Stimulated activated CD8-positive, alpha-beta memory T cell treated with anti-CD3 and anti-CD28 coated beads, Interleukin-2, amount 100 ng/mL, for 1 hour (primary cell): ENCODE measurements at places on chromosomes 6 and 20.

DNA sequence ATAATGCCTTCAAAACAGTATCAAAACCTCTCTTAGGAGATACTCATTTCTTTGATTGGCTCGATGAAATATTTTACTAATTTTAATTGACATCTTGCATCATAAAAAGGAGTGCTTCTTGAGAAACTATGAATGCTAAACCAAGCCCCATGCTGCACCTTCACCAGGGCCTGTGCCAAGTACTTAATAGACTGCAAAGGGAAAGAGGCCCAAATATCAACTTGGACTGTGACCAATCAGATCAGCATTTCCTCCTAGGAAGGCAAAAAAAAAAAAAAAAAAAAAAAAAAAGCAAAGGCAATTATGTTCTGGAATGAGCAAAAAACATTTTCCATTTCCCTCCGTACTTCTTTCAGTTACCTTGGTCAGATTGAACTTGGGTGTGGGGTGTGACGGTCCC, 253.0 kb upstream of the SOX4 start:
- no peak for DNase-seq

- DNase-seq: no peak
Observed at GRCh38 chr6:170450916-170451761, 102.0 kb downstream of the PSMB1 start.

DNA sequence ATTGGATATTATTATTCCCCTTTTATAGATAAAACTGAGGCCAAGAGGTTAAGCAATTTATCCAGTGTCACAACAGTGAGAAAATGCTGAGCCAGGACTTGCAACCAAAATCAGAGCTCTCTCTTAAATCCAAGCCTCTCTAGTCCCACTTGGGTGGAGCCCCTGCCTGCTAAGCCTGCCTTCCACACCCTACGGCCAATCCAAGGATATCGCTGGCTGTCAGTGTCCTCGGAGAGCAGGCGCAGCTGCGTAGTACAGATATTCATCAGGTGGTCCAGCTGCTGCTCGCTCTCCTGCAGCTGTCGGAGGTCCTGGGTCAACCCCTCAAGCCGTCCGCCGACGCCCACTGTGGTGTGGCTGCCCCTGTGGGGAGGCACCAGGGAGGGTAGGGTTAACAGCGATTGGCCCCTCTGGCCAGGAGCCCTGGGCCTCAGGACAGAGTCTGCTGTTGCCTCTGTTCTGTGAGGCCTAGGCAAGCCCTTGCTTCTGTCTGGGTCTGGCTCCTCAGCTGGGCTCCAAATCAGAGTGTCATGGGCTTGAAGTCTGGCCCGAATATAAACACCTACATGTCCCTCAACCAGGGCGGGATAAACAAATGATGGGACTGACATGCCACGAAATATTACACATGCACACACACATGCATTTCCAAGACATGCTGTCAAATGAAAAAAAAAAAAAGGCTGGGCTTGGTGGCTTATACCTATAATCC, 3.9 kb upstream of the NECAB3 start:
- no peak for DNase-seq

DNA sequence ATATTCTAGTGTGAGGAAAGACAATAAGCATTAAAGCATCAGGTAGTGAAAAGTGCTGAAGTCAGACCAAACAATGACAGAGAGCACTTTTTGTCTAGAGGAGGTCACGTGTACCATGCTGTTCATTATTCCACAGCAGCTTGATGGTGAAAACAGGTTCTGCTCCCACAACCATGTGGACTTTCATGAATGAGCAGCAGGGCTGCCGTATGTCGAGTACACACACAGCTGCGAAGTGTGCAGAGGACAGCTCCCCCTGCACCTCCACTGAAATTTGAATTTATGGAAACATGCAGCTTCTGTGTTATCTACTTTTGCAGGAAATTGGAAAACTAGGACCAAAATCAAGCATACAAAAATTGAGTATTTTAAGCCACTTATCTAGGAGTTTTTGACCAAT, 85.3 kb downstream of the MAP7 start:
- DNase-seq: no peak

- DNase-seq: no peak
Observed at GRCh38 chr20:45301824-45302271, 4.8 kb upstream of the RBPJL start.

GRCh38 chr6:153170511-153170910, 39.4 kb upstream of the RGS17 start:
- DNase-seq: no peak

DNA sequence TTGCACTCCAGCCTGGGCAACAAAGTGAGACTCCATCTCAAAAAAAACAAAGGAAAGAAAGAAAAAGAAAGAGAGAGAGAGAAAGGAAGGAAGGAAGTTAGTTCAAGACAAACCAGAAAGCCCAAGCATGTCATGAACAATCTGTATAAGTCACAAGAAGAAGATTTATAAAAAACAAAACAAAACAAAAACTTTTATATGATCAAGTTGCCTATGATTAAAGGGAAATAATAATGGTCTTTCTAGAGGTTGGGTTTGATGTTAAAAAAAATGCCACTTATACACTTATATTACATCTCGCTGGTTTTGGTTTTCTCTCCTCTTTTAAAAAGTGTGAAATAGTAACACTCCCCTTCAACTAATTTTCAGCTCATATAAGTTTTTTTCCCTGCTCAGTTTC, 146.2 kb upstream of the CARMIL1 start:
- no peak for DNase-seq

GRCh38 chr20:51498765-51499540, 43.6 kb downstream of the NFATC2 start:
- no peak for DNase-seq

GRCh38 chr20:38290829-38291814, 12.8 kb upstream of the BPI start:
- no peak for DNase-seq

- DNase-seq: no peak
Observed at GRCh38 chr6:12030993-12031550, 19.0 kb downstream of the HIVEP1 start.

GRCh38 chr6:1952740-1953360, 292.6 kb downstream of the GMDS start:
- DNase-seq: no peak

GRCh38 chr20:32527052-32527446, 58.1 kb downstream of the NOL4L start:
- DNase-seq: no peak

- DNase-seq: no peak
Observed at GRCh38 chr6:139635401-139636130, 261.1 kb upstream of the CITED2 start.

DNA sequence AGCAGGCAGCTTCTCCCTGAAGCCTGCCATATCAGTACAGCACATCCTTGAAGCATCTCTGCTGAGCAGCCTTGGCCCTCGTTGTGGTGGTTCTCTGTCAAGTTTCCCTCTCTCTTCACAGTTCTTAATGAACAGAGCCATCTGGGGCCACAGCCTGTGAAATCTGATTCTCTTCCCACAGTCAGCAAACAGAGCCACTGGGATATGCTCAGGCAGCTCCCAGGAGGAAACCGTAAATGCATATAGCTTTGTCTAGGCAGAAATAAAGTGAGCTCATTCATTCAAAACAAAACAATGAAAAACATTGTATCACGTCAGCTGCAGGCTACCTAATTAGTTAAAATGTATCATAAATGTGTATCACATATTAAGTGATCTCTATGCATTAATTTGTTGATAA, 80.3 kb downstream of the TBC1D7 start:
- DNase-seq: no peak

GRCh38 chr20:50514750-50515149, 4.6 kb downstream of the PTPN1 start:
- no peak for DNase-seq

- DNase-seq: no peak
Observed at GRCh38 chr6:139919107-139920026, 544.9 kb upstream of the CITED2 start.

GRCh38 chr20:62662422-62662821, 20.1 kb downstream of the SLCO4A1 start:
- no peak for DNase-seq

DNA sequence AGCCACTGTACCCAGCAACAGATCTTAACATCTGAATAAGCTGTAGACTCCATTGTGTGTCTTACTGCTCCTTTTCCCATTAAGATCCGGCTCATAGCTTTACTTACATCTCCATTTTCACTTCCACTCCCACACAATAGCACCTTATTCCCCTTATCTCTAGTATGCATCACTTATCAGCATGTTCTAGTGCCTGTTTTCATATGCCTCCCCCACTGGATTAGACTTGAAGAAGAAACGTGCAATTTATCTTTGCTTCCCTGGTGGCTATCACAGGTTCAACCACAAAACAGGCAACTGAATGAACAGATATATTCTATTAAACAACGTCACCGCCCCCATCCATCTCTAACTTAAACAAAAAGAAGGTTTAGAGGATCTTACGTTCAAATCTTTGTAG, 12.1 kb downstream of the SSR1 start:
- DNase-seq: no peak

GRCh38 chr6:91299544-91300491, 712.9 kb upstream of the MAP3K7 start:
- no peak for DNase-seq

GRCh38 chr6:160439751-160440150, 91.6 kb downstream of the SLC22A3 start:
- no peak for DNase-seq

DNA sequence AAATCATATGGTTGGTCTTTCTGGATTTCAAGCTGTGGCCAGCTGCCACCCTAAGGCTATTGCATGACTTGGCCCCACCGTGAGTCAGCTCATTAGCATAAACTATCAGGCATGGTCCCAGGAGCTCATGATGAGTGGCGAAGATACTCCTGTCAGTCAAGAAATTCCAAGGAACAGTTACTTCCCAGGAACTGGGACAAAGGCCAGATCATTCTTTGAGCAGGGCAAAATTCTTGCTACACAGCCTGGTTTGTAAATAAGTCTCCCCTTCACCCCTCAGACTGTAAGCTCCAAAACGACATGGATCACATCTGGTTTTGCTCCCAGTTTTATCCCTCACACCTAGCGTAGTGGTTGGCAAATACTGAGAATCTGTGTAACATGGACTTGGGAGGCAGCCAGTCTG, 33.0 kb upstream of the KIAA1586 start:
- DNase-seq: no peak

- no peak for DNase-seq
Observed at GRCh38 chr20:60313191-60313590, 355.0 kb downstream of the CDH26 start.

GRCh38 chr6:47944846-47945245, 163.0 kb downstream of the OPN5 start:
- no peak for DNase-seq
